ENCODE measurements at places on chromosomes 13 and 19.

- no peak for DNase-seq
Observed at GRCh38 chr19:8505680-8506401, 3.4 kb upstream of the PRAM1 start.

- DNase-seq = no peak
Observed at GRCh38 chr13:112902669-112903068, 66.3 kb upstream of the MCF2L start.

- DNase-seq = no peak
Observed at GRCh38 chr19:46860846-46861690, at the start of gene ARHGAP35. ARHGAP35 (plus strand) TSS chr19:46860997; CDS start chr19:46918676, 57,679 bp downstream.

- no peak for DNase-seq
Observed at GRCh38 chr13:80400865-80401426, 60.0 kb upstream of the SPRY2 start.

DNA sequence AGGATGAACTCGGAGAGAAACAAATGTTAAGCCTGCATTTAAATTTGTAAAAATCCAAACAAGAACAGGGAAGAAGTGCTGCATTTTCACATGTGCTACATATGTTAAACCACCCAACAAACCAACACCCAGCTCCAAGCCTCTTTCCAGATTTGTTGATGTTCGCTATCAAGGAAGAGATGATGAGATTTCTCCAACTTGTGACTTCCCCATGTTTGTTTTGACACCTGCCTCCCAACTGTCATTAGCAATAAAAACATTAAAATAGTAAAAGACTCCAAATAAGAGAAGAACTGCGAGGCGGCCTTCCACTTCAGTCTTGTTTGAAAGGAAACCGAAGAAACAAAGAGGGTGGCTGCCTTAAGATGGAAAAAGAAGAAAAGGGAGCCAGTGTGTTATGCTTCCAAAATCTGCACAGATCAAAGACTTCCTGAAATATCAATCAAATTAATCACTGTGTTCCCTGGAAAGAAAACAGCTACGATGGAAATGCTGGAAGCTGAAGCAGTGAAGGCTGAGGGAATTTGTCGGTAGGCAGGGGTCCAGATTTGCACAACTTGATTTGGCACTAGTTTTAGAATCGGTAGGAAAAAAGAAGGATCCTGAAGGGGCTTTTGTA is 14.0 kb upstream of the GGACT start:
- no peak for DNase-seq

- DNase-seq = no peak
Observed at GRCh38 chr19:8611877-8612806, 1.6 kb upstream of the ADAMTS10 start.

- DNase-seq = no peak
Observed at GRCh38 chr13:60226507-60226906, 62.8 kb upstream of the DIAPH3 start.

GRCh38 chr13:95184317-95184716 is 116.9 kb downstream of the ABCC4 start:
- DNase-seq = no peak

DNA sequence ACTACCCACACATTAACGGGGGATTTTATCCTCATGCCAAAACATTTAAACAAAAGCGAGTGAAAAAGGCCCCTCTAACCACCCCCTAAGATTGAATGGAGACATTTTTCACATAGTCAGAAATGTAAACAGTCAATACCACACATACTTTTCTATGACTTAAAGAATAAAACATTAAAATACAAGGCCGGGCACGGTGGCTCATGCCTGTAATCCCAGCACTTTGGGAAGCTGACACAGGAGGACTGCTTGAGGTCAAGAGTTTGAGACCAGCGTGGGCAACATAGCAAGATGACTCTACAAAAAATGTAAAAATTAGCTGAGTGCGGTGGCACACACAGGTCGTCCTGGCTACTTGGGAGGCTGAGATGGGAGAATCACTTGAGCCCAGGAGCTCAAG is 47.3 kb downstream of the MPHOSPH8 start:
- DNase-seq = no peak

- no peak for DNase-seq
Observed at GRCh38 chr13:49206641-49207040, 13.5 kb upstream of the MLNR start.

DNA sequence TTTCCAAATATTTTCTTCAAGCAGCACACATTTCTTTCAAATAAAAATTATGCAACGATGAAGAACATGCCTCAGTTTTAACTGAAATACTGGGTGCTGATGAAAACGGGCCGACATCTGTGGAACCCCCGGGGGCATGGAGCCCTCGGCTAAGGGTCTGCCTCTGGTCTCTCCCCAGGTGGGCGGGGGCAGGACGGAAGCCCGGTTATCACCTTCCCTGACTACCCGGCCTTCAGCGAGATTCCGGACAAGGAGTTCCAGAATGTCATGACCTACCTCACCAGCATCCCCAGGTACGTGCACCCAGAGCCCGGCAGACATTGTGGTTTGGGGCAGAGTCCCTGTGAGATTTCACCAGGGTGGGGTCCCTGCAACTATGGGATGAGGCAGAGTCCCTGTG is 55.5 kb downstream of the MCF2L start:
- DNase-seq = no peak

- no peak for DNase-seq
Observed at GRCh38 chr13:86933676-86934075, 737.5 kb upstream of the SLITRK5 start.

- no peak for DNase-seq
Observed at GRCh38 chr13:66425741-66426140, 804.4 kb downstream of the PCDH9 start.

DNA sequence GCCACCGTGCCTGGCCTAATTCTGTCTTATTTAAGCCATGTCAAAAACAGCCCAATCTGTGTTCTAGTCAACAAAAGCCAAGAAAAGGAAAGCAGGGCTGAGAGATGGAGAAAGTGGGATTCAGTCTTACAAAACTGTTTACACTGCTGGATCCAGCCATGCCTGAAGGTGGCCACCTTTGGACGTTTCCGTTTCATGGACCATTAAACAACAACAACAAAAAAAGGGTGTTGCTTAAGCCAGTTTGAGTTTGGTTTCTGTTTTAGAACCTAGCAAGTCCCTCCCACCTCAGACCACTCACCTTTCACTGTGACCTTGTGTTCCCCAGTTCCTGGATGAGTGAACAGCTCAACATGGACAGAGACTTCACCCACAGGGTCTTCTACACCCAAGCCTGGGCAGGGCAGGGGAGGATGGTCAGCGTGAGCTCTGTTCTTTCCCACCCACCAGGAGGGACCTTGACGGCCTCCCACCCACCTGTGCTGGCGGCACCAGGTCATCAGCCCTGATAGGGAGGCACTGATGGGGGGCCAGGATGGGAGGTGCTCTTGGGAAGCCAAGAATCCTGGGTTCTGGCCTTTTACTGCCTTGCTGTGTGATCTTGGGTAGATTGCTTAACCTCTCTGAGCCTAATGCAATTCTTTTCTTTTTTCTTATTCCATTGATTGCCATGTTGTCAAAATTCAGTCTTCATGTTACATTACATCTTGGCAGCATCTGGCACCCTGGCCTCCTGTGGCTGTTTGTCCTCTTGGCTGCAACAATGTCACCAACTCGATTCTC is 56.2 kb downstream of the COLGALT1 start:
- DNase-seq = no peak

- no peak for DNase-seq
Observed at GRCh38 chr13:34044041-34044440, 226.1 kb downstream of the RFC3 start.

DNA sequence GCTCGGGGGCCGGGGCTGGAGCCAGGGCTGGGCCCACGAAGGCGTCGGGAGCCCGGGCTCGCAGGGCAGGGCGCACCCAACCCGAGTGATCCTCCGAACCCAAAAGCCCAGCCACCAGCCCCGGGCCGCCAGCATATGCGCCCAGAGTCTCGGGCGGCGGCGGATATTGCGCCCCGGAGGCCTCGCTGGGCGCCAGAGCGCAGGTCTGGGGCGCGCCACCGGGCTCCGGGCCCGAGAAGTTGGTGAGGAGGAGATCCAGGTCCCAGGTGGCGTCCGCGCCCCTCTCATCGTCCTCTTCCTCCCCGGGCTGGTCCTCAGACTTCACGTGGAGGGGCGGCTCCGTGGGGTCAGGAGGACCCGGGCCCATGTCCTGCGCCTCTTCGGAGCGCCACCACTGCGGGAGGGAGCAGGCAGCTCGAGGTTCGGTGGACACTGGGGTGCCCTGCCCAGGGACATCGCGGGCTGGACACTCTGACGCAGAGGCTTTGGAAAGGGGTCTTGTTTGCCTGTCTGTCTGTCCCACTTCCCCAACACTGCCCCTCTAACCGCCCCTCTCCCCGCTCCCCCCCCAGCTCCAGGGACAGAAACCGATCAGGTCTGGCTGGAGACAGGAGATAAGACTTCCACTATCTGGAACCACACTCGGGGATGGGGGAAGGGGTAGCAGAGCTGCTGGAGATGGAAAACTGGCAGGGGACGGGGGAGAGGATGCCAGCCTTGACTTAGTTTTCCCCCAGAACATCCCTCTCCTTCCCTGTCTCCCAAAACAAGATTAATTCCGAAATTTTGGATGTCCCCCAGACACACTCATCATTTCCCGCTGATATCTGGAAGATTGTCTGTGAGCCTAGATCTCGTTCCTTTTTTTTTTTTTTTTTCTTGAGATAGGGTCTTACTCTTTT is 1.0 kb downstream of the KLF1 start:
- no peak for DNase-seq

DNA sequence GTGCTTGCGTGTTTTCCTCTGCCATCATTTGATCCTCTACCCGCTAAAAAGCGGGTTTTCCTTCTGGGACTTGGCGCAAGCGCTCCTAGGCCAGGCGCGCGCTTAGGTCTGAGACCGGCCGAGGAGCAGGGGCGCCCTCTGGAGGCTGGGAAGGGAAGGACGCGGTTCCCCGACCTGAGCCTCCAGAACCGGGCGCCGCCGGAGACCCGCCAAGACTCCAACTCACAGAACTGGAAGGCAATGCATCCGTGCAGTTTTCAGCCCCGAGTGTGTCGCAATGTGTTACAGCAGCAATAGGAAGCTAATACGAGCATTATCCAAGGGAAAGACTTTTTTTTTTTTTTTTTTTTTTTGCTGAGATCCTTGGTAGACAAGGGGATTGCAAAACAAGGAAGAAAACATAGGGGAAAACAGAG is 190.9 kb downstream of the COL4A1 start:
- DNase-seq = no peak

DNA sequence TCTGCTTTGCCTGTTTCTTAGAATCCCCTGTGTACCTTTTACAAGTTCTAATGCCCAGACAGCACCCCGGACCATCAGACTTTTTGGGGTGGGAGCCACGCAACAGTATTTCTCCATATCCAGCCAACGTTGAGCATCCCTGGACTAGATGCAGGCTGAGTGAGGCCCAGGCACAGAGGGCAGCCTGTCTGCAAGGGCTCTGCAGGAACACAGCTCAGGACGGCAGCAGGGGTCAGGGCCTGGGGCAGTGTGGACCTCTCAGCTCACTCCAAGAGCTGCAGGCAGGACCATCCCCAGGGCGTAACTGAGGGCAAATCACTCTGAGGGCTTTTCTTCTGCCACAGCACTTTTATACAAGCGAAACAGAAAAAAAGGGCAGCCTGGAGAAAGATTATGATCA is 95.8 kb downstream of the DNAJC15 start:
- DNase-seq = no peak

DNA sequence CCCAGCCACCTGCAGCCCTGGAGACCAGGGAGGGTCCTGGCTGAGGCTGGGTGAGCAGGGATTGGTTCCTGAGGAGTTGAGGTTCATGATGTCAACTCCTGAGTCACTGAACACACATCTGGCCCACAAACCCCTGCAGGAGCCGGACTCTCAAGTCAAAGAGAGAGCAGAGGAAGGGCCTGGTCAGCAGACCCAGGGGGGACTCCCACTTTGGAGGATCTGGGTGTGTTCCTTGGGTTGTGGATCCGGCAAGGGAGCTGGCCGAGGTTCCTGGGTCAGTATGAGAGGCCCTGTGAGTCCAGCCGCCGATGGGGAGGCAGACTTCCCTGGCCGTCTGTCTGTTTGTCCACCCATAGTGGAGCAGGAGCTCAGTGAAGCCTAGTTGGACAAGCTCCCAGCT is 4.0 kb downstream of the SLC7A10 start:
- no peak for DNase-seq

- DNase-seq = no peak
Observed at GRCh38 chr13:76027131-76027530, 391.0 kb downstream of the LMO7 start.

- no peak for DNase-seq
Observed at GRCh38 chr19:8607386-8607785, 3.1 kb downstream of the ADAMTS10 start.

GRCh38 chr19:14150770-14151661 is 14.6 kb upstream of the ASF1B start:
- no peak for DNase-seq

DNA sequence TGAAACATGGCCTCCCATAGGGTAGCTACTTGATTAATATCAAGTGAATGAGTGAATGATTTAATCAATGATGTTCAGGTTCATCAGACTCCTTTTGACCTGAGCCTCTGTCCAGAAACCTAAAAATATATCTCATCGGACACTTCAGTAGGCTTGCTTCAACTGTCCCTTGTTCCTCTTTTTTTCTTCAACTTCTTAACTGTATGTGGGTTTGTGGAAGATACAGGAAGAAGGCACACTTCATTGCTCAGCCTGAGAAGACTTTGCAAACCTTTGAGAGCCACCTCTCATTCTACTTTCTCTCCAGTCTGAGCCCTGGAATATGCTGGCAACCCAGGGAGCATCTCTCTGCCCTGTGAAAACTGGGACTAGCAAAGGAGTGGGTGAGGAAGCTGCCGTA is 557.0 kb downstream of the FGF9 start:
- DNase-seq = no peak

DNA sequence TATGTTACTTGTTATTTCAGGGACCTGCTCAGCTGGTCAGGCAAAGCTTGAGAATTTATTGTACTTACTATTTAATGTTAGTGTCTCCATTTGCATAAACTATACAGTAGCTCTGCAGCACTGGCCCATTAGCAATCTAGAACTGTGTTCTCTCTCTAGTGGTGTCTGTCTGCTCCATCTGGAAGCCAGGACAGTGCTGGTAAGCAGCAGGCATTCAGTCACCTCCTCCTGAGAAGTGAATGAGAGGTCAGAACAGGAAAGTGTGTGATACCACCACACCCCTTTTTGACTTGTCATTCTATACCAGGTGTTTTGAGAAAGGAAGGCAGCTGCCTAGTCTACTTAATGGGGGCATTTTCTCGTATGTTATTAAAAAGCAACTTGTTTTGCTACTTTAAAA is 3.9 kb downstream of the COG3 start:
- DNase-seq = no peak

DNA sequence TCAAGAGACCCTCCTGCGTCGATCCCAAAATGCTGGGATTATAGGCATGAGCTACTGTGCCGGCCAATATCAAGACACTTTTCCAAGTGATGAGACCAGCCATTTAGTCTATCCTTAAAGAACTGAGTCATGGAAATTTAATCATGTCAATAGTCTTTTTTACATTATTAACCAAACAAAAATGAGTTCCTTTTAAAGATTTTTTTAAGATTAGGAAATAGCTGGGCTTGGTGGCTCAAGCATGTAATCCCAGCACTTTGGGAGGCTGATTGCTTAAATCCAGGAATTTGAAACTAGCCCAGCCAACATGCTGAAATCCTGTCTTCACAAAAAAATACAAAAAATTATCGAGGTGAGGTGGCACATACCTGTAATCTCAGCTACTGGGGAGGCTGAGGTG is 16.7 kb upstream of the ZNF564 start:
- no peak for DNase-seq

Data from NCI-H1436 treated with DMSO at 0.1 percent for 48 hours (cell line).